ENCODE measurements at places on chromosomes 7 and 10.

GRCh38 chr10:70981171-70981836 lies 92.9 kb upstream of the PCBD1 start:
- DNase-seq, result no peak

- no peak for DNase-seq
These were observed 7.9 kb downstream of the NUB1 start for GRCh38 chr7:151349507-151349853.

- DNase-seq, result no peak
These were observed 108.7 kb upstream of the PPIF start for GRCh38 chr10:79238606-79239005.

GRCh38 chr7:50959991-50960390 lies 177.3 kb upstream of the GRB10 start:
- no peak for DNase-seq
